ENCODE measurements at places on chromosomes 13 and 19.

GRCh38 chr13:23654111-23655110 lies 84.2 kb downstream of the TNFRSF19 start:
- DNase-seq: no peak

DNA sequence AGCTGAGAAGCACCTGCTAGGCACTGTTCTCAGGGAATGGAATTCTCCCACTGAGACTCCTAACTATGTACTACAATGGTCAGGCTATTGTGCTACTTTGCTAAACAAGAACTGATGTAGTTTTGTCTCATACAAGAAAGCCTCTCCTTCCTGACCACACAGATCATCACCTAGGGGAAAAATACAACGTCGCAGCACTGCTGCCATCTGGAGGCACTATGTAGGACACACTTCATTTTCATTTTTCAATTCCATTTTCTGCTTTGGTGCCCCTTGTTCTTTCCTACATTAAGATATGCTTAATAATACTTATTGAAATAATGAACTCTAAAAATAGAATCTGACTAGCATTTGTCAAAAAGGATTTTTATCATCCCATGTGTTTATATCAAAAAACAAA lies 21.1 kb downstream of the PROSER1 start:
- peak; percentile 62 for DNase-seq

GRCh38 chr13:21228738-21229137 lies 52.3 kb downstream of the MRPL57 start:
- DNase-seq: no peak

DNA sequence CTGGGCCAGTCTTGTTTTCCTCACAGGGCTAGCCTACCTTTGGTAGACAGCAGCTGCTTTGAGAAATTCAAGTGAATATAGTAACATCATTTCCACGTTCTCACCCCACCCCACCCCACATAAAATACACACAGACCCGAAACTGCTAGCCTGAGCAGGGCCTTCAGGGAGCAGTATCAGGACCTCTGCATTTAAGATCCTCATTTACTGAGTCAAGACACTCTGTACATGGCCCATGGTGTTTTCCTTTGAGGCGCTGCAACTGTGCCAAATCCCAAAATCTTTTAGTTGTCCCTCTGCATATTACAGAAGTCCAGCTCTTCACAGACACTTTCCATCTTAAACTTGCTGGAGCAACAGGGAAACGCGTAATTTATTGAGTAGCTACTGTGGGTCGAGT lies 43.0 kb downstream of the ESD start:
- DNase-seq: peak; percentile 30

DNA sequence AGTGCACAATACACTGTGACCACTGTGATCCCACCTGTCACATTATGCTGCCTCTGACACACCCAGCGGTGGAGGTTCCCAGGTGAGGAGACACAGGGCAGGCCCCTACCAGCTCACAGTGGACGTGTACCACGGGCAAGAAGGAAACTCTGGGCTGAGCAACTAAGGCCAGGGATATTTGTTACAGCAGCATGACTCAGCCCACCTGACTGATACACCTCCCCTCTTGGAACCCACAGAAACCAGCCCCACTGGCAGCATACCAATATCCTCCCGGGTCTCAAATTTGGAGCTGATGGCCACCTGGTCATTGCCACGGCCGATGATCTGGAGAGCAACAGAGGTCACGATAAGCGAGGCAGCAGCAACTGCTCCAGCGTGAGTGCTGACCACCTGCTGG lies 14.9 kb downstream of the KLC3 start:
- no peak for DNase-seq

DNA sequence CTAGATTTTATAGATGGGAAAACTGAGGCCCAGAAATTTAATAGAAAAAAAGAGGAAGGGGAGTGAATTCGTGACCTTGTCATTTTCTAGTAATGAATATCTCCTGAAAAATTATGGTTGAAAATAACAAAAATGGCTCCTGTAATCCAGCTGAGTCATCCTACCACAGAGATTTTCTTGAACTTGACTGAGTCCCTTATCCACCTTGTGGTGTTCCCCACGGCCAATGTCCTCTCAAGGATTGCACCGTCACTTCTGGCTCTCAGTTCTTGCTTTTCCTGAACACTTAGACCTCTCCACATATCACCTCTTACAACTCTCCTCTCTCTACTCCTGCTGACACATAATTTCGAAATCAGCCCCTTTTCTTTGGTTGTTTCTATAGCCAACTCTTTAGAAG lies 1.2 kb upstream of the KATNAL1 start:
- DNase-seq: peak; percentile 22

DNA sequence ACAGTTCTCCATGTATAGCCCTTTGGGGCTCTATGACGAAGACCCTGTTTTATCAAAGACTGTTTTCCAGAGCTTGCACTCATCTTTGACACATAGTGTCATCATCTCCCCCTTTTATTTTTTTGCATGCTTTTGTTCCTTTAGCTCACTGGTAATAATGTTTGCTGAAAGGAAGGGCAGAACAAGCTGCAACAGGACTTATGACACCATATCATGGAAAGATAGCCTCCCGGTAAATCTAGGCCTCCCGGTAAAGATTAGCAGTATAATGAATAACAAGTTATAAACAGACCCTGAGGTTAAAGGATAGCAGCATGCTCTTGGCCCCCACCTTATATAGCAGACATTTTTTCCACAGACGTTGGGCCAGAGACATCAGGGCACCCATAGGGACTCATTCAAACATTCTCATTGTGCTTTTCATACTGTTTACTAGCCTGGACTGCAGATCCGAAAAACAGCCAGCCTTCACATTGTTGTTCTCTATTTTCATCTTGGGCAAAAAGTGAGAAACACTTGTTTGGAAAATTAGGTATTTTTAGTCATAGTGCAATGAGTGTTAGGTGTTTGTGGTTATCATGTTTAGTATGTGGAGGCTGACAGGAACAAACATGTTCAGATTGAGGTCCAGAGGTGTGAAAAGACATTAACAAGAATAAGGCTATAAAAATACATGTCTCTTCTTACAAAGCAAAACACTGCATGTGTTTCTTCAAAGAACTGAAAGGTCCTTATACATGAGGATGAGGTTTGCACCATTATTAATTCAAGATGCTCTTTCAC lies 136.9 kb upstream of the SPRY2 start:
- no peak for DNase-seq

DNA sequence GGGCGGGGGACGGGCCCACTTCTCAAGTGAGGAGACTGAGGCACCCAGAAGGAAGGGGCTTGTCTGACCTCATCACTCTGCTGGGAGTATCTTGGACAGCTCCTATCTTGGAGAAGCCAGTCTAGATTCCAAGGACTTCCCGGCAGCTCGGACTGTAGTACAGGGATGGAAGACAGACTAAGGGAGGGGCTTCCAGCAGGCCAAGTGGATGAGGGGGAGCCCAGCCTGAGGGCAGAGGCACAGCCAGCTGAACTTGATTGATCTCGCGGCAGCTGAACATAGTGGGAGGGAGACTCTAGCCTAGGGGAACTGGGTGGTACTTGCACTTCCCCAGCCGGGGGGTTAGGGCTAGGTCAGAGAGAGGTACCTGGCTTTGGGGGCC lies 711 bp downstream of the CILP2 start:
- DNase-seq: peak; percentile 55

DNA sequence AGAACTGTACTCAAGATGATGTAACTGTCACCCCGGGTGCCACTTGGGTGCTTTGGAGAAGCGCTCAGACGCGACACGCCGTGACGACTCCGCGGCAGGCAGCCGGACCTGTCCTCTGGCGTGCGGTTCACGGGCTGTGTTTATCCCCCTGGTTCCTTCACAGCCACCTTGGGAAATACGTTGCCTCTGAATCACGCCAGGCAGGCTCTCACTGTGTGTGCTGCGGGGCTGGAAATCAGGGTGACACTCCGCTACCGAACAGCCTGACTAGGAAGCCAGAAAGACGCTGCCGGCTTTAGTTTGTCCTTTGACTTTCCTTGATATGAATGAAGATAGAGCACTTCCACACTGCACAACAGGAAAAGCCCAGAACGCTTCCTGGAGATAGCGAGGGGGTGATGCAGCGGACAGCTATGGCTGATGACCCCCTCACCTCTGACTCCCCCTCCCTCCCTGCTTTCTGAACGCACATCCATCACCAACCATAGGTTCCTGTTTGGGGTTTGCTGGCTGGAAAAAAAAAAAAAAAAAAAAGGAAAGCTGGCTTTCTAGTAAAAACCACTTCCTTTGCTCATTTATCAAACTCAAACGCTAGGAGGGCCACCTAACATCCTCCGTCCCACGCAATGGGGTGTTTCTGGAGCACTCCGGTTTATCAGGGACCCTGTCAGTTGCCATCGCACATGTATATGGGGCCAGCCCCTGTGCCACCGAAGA lies 3.7 kb upstream of the GP6 start:
- no peak for DNase-seq

GRCh38 chr19:47430041-47430802 lies 10.9 kb upstream of the MEIS3 start:
- no peak for DNase-seq

DNA sequence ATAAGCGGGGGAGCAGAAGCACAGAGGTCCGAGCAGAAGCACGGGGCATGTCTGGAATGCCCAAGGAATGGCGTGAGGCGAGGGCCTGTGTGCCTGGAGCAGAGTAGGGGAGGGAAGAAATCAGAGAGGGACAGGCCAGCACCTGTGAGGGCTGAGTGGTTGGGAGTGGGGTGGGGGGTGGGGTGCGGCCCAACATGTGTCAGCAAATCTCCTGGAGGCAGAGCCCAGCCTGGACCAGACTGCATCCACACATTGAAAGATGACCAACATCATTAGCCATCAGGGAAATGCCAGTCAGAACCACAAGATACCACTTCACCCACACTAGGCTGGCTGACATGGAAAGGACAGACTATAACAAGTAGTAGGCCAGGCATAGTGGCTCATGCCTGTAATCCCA lies 11.2 kb downstream of the CLASRP start:
- DNase-seq: no peak

DNA sequence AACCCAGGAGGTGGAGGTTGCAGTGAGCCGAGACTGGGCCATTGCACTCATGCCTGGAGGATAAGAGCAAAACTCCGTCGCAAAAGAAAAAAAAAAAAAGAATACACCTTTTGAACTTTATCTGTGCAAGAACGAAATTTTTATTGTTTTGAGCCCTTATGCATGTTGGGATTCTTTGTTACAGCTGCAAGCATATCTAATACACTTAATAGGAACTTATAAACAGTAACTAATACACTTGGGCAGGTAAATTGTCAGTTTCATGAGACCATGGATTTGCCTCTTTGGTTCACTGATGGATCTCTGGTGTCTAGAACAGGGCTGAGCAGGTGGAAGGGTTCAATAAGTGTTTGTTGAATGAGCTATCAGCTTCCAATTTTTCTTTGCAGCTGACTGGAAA lies 108.1 kb downstream of the CACNA1A start:
- DNase-seq: no peak

DNA sequence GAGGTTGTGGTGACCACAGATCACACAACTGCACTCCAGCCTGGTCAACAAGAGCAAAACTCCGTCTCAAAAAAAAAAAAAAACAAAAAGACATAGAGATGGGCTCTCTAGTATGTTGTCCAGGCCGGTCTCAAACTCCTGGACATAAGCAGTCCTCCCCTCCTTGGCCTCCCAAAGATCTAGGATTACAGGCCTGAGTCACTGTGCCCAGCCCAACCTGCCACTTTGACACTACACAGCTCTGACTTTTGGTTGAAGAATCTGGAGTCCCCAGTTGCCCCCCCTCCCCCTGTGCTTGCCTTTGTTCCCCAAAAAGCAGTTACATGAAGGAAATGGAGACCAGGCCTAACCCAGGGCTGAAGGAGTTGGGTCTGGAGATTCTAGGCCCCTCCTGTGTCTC lies 12.9 kb downstream of the CARM1 start:
- DNase-seq: no peak

GRCh38 chr19:32233091-32233490 lies 112.3 kb upstream of the ZNF507 start:
- DNase-seq: no peak

- no peak for DNase-seq
Measured at GRCh38 chr19:39825531-39826076, 8.4 kb downstream of the DYRK1B start.

DNA sequence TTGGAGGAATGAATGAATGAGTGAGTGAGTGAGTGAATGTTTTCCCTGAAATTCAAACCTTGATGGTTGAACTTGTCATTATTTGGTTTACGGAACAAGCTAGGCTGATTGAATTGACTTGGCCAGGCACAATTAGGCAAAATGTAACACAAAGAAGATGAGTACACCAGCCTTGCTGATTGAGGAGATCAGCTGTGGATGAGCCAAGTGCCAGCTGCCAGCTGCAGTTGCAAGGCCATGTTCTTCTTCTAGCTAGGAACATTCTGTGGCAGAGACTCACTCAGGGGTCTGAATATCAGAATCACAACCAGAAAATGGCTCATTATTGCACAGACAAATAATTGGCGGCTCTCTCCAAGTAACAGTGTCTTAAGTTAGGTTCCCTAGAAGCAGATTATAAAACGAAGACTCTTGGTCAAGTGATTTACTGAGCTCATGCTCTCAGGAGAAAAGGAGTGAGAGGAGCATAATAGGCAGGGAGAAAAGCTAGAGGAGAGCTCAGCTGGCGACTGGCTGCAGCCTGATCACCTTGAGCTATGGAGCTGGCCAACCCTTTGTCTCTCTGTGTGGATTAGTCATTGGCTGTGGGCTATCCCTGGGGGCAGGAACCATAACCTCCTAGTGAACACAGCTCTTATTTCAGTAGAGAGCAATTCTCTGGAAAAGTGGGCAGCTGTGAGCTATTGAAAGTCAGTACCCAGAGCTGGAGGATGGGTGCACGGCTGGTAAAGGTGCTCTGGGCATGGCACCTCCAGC lies 225.3 kb upstream of the SERP2 start:
- DNase-seq: peak; percentile 28

DNA sequence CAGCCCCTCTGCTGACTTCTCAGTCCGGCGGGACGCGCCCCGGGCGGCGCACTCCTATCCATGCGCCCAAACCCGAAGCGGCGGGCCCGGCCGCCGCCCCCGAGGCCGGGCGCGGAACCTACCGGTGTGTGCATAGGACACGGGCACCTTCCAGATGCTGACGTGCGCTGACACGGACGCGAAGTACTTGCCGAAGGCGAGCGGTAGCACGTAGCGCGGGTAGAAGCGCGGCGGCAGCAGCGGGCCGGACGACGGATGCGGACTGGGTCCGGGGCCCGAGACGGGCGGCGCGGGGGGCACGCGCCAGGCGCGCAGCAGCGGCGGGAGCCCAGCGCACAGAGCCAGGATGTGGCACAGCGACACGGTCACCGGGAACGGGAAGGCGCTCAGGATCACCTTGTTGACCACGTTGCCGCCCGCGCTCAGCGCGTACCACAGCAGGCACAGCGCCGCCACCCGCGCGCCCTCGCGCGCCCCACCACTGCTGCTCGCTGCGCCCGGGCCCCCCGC lies 338 bp downstream of the SLC35E1 start:
- peak; percentile 66 for DNase-seq

- DNase-seq: peak; percentile 68
Measured at GRCh38 chr13:24161010-24161775, 673 bp downstream of the SPATA13 start.

DNA sequence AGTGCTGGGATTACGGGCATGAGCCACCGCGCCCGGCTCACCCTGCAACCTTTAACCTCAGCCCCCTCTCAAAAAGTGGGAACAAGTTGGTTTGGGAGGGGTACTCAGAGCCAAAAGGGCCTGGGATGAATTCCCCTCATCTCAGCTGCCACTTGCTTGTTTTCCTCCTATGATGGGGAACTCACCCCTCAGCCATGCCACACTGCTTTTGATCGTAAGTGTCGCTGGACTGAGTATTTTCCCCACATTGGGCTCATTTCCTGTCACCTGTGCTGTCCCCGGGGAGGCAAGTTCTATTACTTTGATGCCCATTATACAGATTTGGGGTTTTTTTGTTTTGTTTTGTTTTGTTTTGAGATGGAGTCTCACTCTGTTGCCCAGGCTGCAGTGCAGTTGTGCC lies 6.5 kb downstream of the R3HDM4 start:
- no peak for DNase-seq
